ENCODE measurements at places on chromosomes 2 and 18.

DNA sequence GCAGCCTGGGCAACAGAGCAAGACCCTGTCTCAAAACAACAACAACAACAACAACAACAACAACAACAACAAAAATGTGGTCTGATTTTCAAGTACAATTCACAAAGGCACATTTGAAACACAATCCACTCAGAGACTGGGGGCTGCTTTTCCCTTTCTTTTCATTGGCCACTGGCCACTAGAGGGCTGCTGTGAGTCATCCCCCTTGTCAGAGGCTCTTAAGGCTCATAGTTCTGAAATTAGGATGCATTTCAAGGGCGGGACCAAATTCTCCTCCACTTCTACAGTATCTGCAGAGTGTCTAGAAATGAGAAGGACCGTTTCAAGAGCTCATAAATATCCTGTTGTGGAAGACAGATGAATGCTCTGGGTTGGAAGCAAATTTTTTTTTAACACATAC lies 285.4 kb downstream of the NRXN1 start:
- DNase-seq, result no peak

- no peak for DNase-seq
These were observed 8.8 kb downstream of the IMMT start for GRCh38 chr2:86186431-86186830.

GRCh38 chr2:70664525-70664924 lies 103.5 kb downstream of the ADD2 start:
- no peak for DNase-seq

DNA sequence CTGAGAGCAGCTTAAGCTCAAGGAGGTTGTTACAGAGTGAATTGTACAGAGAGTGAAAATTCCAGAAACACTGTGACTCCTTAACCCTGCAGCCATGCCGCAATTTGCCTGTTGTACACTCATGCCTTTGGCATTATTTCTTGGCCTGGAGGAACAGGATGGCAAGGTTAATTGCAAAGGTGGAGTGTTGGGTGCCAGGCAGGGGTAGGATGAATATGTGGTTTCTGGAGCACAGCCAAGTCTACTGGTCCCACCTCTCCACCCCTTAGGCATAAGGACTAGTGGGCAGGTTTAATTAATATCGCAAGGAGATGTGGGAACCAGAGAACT lies 250.2 kb downstream of the LRRTM1 start:
- DNase-seq, result no peak
